Retina (tissue), 1 donor: ENCODE measurements at places on chromosomes 3 and 15.

- DNase-seq, result no peak
Observed at GRCh38 chr3:174957551-174958001, 98.4 kb downstream of the NAALADL2 start.

GRCh38 chr3:48655606-48656005 is 7.1 kb downstream of the CELSR3 start:
- no peak for DNase-seq

GRCh38 chr3:63355809-63356208 is 77.7 kb downstream of the SYNPR start:
- DNase-seq, result no peak

DNA sequence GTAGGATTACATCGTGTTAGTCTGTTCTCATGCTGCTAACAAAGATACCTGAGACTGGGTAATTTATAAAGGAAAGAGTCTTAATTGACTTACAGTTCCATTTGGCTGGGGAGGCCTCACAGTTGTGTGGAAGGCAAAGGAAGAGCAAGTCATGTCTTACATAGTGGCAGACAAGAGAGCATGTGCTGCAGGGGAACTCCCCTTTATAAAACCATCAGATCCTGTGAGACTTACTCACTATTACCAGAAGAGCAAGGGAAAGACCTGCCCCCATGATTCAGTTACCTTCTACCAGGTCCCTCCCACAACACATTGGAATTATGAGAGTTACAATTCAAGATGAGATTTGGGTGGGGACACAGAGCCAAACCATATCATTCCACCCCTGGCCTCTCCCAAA is 3.4 kb downstream of the SLC25A26 start:
- no peak for DNase-seq

DNA sequence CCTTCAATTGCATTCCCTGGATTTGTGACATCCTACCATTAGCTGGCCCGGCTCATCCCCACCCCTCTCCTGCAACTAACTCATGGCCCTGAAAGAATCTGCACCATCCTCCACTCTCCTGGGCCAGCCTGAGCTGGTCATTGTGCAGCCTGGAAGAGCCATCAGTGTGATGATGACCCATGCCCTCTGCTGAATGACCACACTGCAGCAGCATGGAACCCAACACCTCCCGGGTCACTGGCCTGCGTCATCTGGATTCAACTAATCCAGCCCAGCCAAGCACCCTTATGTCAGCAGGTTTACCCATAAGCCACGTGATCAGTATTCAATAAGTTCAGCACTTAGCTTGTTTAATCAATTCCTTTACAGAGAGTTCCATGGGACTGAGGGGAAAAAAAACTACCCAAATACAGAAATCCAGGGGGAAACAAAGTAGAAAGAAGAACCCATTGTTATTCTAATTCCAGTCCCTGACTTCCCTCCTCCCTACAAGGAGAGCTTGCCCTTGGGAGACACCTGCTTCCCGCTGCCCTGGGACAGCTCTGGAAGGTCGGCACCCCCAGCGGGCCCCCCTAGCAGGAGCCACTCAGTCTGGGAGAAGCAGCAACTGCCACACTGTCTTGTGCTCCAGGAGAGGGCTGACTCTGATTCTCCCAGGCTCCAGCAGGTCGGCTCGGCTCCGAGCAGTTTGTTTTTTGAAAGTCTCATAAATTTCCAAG is 309.1 kb upstream of the TLE3 start:
- DNase-seq, result no peak

DNA sequence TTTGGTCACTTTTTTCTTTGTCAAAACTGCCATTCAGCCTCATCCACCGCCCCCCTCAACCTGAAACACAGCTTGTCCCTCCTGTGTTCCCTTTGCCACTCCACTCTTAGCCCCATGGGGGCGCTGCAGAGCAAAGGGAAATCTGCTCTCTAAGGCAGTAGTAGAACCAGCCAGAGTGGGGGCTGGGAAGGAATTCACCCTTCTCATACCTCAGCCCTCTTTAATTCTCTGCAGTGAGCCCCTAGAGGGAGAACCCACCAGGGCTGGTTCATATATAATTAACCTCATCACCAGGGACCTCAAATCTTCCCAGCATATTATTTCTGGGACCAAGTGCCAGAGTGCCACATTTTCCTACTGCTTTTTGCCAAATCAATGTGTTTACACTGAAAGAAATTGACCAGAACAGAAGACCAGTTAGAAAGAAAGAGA is 2.8 kb upstream of the BCL6 start:
- peak; percentile 84 for DNase-seq

DNA sequence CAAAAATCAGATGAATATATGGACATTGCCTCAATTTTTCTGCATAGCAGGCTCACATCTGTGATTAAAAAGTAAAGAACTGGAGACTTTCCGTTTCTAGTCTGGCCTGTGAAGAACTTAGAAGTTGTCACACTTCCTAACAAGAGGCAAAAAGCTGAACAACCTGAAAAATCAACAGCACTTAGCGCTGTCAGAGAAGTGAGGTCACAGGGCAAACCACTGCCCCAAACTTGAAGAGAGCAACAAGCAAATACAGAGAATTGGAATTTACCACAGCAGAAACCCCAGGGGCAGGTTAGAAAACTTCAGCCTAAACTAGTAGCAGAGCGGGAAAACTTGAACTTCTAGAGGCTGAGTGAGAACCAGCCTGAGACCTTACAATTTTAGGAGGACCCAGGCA is 38.9 kb downstream of the CCDC54 start:
- DNase-seq, result no peak
